ENCODE measurements at places on chromosomes 2 and 18. TPM values are rescaled to one million over a fixed set of nuclear protein-coding genes. Genes with fewer than 3 reads are reported as not detected.

DNA sequence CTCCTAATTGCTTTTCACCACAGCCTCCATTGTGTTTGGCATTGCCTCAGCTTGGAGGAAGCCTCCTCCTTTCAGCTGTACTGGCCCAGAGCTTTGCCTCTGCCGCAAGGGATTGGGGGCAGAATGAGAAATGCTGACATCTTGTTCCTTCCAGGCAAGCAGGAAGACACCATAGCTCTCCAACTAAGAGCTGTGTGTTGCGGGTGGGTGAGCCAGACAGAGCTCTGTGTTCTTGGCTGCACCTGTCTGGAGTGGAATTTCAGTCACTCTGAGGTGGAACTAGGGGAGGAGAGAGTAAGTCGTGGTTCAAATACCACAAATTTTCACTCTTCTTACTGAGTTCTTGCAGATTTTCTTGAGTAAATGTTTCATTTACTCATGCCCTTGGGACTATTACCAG, 36.6 kb upstream of the KCNF1 start:
- no peaks in the 10 kb centered on the region for H3K27me3 ChIP-seq
- no peak for DNase-seq
- H3K4me3 ChIP-seq, result no peak overlapping the region
- no peaks in the 10 kb centered on the region for H3K36me3 ChIP-seq
- H3K4me1 ChIP-seq, result no peaks in the 10 kb centered on the region

GRCh38 chr2:184049566-184049965, 548.8 kb upstream of the ZNF804A start:
- no peak for DNase-seq
- H3K4me1 ChIP-seq, result no peaks in the 10 kb centered on the region
- no peaks in the 10 kb centered on the region for H3K27me3 ChIP-seq
- no peak overlapping the region for H3K4me3 ChIP-seq

Gene IL37
- not detected for total RNA-seq

Gene TCF23
- not detected for total RNA-seq

Gene SMYD1
- total RNA-seq, result 26.1 TPM

All from esophagus muscularis mucosa (tissue), 4 donors.